ENCODE measurements at places on chromosomes 3 and 15. TPM values are rescaled to one million over a fixed set of nuclear protein-coding genes. Genes with fewer than 3 reads are reported as not detected.

- H3K4me3 ChIP-seq: no peak overlapping the region
- H3K27ac ChIP-seq: peak overlapping the region; percentile 58
- DNase-seq: no peak
- no peaks in the 10 kb centered on the region for H3K27me3 ChIP-seq
- H3K36me3 ChIP-seq: no peaks in the 10 kb centered on the region
- H3K4me1 ChIP-seq: no peaks in the 10 kb centered on the region
Observed at GRCh38 chr3:49248840-49249227, 28.2 kb downstream of the C3orf62 start.

- DNase-seq: no peak
- H3K27ac ChIP-seq: no peak overlapping the region
- no peaks in the 10 kb centered on the region for H3K27me3 ChIP-seq
- H3K4me1 ChIP-seq: no peaks in the 10 kb centered on the region
- H3K4me3 ChIP-seq: no peak overlapping the region
Observed at GRCh38 chr15:67850994-67851571, 11.2 kb upstream of the RNU6-1 start.

- H3K36me3 ChIP-seq: no peaks in the 10 kb centered on the region
- DNase-seq: no peak
- no peaks in the 10 kb centered on the region for H3K27me3 ChIP-seq
- no peak overlapping the region for H3K4me3 ChIP-seq
Observed at GRCh38 chr3:143613226-143613625, 235.0 kb downstream of the SLC9A9 start.

GRCh38 chr15:86796521-86796920, 716.9 kb downstream of the AGBL1 start:
- no peak overlapping the region for H3K27ac ChIP-seq
- H3K4me1 ChIP-seq: no peaks in the 10 kb centered on the region
- no peaks in the 10 kb centered on the region for H3K27me3 ChIP-seq

GRCh38 chr3:124576565-124577493, 153.4 kb upstream of the UMPS start:
- no peak overlapping the region for H3K4me3 ChIP-seq
- DNase-seq: no peak
- no peaks in the 10 kb centered on the region for H3K36me3 ChIP-seq
- H3K4me1 ChIP-seq: peaks cover 3% of the 10 kb centered on the region
- H3K27ac ChIP-seq: no peak overlapping the region

DNA sequence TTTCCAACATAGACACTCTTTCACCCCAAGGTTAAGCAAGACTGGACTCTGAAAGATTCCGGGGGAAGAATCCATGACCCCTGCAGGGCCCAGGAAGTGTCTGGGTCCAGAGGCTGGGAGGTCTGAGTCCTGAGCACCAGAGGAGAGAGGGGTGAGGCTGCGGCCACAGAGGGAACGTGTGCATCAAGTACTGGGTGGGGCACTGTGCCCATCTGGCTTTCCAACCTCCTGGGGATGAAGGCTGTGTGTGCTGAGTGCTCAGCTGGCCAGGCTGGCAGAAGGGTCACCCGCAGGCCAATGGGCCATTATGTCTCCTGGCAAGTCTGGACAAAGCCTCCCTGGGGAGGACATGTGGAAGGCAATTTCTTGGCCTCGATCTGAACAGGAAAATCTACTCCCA, 3.3 kb downstream of the CHRNA3 start:
- H3K36me3 ChIP-seq: no peaks in the 10 kb centered on the region
- no peak overlapping the region for H3K27ac ChIP-seq
- DNase-seq: no peak
- no peaks in the 10 kb centered on the region for H3K4me1 ChIP-seq

DNA sequence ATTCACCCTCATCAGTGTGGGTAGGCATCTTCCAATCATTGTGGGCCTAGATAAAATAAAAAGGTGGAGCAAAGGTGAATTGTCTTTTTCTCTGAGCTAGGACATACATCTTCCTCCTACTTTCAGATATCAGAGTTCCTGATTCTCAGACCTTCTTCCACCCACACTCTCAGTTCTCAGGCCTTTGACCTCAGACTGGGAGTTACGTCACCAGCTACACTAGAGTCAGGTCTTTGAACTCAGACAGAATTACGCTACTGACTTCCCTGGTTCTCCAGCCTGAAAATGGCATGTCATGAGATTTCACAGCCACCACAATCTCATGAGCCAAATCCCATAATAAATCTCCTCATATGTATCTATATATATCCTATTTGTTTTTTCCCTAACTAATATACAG, 39.0 kb downstream of the STRIT1 start:
- no peak for DNase-seq
- H3K27me3 ChIP-seq: no peaks in the 10 kb centered on the region
- H3K4me1 ChIP-seq: no peaks in the 10 kb centered on the region
- no peak overlapping the region for H3K4me3 ChIP-seq
- no peak overlapping the region for H3K27ac ChIP-seq

DNA sequence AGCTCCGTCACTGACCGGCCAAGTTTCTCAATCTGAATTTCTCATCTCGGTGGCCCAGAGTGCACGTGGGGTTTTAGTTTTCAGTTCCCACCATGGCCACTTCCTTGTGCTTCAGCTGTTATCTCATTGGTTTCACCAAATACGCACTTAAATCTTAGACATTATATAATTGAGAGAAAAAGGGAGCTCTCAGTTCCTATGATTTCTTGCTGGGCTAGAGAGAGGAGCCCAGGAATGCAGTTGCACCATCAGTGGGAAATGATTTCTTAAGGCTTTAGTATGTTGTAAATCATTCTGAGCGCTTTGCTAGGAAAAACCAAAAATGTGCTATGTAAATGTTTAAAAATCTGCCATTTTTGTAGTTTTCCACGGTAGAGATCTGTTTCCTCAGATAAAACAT, 53.2 kb downstream of the OXNAD1 start:
- DNase-seq: peak; percentile 57
- no peaks in the 10 kb centered on the region for H3K36me3 ChIP-seq
- H3K4me1 ChIP-seq: no peaks in the 10 kb centered on the region
- H3K27ac ChIP-seq: peak overlapping the region; percentile 59

DNA sequence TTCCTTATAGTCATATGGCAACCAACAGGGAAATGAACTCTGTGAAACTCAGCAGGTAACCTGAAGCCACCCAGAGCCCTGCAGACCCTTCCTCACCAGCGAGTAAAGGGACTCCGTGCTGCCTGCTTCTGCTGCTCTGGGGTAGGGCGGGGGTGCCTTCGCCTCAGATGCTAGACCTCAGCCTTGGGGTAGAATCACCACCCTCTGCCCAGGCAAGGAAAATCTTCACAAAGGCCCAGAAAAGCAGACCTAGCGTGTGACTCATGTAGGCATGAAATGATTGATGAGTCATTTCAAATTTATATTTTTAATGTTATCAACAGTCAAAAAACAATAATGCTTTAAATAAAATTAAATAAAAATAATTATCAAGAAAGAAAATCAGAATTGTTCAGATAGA, 6.6 kb downstream of the STIMATE start:
- H3K27me3 ChIP-seq: no peaks in the 10 kb centered on the region
- no peaks in the 10 kb centered on the region for H3K4me1 ChIP-seq
- no peak overlapping the region for H3K4me3 ChIP-seq
- H3K36me3 ChIP-seq: no peaks in the 10 kb centered on the region
- no peak for DNase-seq

DNA sequence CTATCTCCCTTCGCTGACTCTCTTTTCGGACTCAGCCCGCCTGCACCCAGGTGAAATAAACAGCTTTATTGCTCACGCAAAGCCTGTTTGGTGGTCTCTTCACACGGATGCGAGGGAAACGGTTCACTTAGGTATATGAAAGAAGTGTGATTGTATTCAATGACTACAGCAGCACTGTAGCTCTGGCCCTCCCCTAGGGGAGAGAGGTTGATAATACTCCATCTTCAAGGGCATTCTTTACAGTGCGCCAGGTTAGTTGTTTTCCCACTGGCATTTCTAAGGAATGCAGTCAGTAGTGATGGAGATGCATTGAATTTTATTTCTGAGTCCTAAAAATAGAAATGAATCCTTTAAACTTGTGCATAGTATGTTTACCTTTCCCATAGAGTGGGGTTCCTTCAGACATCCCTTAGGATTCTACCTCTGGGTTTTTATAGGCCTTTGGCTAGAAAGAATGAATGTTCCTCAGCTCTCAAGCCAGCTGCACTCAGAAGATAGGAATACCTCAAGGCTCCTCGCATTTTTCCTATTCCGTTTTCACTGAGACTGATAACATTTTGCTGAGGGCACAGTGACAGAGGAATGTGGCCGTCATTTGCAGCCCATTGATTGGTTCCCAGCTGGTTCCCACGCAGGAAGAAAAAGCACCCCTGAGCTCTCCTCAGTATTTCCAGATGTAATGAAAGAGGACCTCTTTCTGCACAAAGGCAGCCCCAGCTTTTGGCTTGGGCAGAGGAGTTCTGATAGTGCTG, 131.8 kb upstream of the C2CD4B start:
- H3K27me3 ChIP-seq: no peaks in the 10 kb centered on the region
- no peaks in the 10 kb centered on the region for H3K36me3 ChIP-seq
- no peak for DNase-seq

- no peaks in the 10 kb centered on the region for H3K4me1 ChIP-seq
- no peak overlapping the region for H3K27ac ChIP-seq
- no peak overlapping the region for H3K4me3 ChIP-seq
- DNase-seq: no peak
- H3K36me3 ChIP-seq: no peaks in the 10 kb centered on the region
Observed at GRCh38 chr3:167113035-167113830, 266.9 kb downstream of the ZBBX start.

Gene AMIGO3
- not detected for total RNA-seq

Gene PTH1R
- 29.9 TPM for total RNA-seq

Gene CCNB2
- 21.8 TPM for total RNA-seq

Gene TMC3
- not detected for total RNA-seq
